Epithelial cell of prostate (primary cell): ENCODE measurements at places on chromosomes 12 and 14.

- DNase-seq, result no peak
These were observed 885 bp upstream of the PALS1 start for GRCh38 chr14:67240168-67240932.

- no peak for DNase-seq
These were observed 17.2 kb downstream of the FBRSL1 start for GRCh38 chr12:132507161-132507538.

- no peak for DNase-seq
These were observed 122.2 kb downstream of the NCOR2 start for GRCh38 chr12:124445121-124445718.

GRCh38 chr12:50043854-50044253 lies 13.5 kb upstream of the ASIC1 start:
- no peak for DNase-seq

DNA sequence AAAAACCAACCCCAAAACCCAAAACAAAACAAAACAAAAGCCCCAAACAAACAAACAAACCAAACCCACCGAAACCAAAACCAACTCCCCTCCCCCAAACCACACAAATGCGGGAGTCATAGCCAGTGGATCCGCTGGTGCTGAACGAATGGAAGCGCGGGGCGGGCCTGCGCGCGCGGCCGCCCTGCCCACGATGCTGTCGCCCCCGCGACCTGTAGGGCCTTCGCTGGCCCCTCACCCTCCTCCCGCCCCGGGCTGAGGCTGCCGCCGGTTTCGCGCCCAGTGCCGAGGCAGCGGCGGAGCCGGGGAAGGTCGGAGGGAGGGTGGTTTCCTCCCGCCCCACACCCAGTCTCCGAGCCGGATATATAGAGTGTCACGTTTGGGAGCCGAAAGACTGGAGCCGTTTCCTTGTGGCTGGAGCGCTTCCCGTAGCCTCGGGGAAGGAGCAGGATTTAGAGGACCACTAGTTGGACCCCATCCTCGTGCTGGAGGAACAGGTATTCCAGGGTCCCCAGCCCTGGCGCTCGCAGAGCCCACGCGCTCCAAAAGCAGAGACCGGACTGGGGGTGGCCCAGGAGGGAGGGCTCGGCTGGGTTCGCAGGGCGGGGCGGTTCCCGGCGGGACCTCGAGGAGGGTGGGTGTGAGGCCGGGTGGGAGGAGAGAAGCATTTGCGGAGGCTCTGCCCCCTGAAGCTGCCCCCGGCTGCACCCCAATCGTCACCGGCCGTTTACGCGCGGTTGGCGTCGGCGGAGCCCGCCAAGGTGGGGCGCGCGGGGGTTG lies at the start of gene FAR2:
TSS of gene FAR2 (plus strand) at position 368 of the 780 bp plus-strand sequence. CDS start 121,172 bp downstream, outside the sequence.
- no peak for DNase-seq
